ENCODE measurements at places on chromosomes 13 and 19.

- DNase-seq, result no peak
These were observed 2.6 kb downstream of the SIGLEC5 start for GRCh38 chr19:51627491-51628138.

GRCh38 chr13:113506025-113506685 is 15.6 kb upstream of the DCUN1D2 start:
- no peak for DNase-seq

DNA sequence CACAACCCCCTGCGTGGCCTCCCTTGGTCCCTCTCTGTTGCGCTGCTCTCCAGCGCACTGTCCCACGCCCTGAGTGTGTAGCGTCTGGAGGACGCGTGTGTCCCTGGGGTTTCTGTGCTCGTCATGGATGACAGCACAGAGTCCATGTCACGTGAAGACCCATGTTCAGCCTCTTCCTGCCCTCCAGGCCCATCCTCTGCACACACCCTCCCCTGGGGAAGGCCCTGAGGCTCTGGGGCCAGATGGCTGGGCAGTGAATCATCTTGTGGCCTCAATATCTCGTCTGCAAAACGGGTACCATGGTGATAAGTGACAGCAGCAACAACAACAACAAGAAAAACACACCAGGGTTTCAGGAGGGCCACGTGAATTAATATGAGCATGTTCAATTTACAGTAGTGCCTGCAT is 71.5 kb upstream of the ARHGEF7 start:
- no peak for DNase-seq

DNA sequence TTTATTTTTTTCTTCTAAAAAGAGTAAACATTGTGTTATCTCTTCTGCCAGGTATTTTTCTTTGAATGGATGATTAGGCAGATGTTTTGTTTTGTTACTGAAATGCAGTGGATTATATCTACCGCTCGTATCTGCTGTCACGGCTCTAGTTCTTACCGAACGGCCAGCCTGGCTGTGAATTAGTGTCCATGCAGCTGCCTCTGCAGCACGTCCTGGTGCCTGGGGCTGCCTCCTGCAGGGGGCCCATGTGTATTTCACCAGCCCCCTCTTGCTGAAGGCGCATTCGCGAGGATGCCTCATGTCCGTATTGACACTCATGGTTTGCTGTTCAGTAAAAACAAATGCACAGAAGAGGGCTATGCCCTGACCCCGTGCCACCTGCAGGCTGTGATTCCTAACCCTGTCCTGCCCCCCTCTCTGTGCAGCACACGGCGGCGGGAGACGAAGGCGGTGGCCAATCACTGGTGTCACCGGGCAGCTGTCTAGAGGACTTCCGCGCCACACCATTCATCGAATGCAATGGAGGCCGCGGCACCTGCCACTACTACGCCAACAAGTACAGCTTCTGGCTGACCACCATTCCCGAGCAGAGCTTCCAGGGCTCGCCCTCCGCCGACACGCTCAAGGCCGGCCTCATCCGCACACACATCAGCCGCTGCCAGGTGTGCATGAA is 49.9 kb downstream of the RAB20 start:
- DNase-seq, result no peak

GRCh38 chr13:102018716-102019115 is 383.1 kb downstream of the FGF14 start:
- DNase-seq, result no peak

DNA sequence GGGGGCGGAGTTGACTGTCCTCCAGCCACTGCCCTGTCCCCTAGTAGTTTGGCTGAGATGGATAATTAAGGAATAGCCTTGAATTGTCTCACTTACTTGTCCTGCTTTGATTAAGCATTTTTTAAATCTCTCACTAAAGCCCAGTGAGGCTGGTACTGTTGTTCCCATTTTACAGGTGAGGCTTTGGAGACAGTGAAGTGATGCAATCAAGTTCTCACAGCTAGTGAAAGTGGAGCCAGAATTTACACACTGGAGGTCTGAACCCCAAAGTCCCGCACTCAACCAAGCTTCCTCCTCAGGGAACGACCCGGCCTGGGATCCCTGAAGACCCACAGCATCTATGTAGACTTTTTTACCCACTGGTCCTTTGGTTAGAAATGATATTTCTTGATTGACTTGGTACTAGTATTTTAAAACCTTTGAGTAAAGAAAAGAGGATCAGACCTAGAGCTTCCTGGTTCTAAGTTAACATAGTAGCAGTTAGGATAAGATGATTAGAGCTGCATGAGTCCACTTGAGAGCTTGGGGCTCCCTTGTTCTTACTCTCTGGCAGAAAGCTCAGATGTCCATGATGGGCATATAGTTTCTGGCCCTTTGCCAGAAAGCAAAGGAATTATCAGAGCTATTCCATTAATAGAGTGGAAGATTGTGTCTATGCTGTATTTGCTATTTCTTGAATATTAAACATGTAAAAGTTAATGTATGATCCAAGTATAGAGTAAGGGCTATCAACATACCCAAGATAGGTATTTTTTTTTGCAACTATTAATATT is 154.3 kb downstream of the LMO7 start:
- no peak for DNase-seq

DNA sequence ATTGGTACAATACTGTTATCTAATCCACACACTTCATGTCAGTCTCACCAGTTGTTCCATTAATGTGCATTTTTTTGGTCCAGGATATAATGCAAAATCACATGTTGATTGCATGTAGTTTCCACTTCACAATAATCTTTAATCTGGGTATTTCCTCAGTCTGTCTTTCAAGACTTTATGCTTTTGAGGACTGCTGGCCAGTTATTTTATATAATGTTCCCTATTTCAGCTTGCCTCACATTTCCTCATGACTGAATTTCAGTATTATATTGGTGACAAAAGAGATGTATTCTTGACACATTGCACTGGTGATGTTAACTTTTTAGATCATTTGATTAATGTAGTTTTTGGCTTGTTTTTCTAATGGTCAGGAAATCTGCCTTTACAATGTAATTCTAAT is 368.3 kb downstream of the IRS2 start:
- no peak for DNase-seq

- no peak for DNase-seq
These were observed 143.1 kb downstream of the ZNF737 start for GRCh38 chr19:20422216-20423205.

DNA sequence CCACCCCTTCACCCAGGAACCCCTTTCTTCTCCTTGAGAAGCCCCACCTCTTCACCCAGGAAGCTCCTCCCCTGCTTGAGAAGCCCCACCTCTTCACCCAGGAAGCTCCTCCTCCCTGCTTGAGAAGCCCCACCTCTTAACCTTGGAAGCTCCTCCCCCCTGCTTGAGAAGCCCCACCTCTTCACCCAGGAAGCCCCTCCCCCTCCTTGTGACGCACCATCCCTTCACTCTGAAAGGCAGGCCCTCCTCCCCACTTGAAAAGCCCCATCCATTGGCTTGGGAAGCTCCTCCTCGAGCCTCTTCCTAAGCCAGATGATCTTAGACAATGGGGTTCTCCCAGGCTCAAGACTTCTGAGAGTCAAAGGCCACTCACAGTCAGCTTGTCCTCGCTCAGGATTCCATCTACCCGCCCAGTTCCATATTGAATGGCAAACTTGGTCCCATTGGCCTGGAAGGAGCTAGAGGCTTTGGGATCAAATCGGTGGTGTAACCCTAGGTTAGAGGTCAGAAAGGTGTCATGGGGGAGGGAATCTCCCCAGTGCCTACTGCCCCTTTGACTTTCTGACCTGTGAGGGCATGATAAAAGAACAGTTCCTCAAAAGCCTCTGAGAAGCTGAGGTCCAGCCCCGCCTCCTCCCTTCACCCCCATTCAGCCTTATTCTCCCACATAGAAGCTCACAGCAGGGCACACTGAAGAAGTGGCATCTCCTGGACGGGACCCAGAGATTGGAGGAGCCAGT is 4.0 kb downstream of the NAPSA start:
- no peak for DNase-seq

DNA sequence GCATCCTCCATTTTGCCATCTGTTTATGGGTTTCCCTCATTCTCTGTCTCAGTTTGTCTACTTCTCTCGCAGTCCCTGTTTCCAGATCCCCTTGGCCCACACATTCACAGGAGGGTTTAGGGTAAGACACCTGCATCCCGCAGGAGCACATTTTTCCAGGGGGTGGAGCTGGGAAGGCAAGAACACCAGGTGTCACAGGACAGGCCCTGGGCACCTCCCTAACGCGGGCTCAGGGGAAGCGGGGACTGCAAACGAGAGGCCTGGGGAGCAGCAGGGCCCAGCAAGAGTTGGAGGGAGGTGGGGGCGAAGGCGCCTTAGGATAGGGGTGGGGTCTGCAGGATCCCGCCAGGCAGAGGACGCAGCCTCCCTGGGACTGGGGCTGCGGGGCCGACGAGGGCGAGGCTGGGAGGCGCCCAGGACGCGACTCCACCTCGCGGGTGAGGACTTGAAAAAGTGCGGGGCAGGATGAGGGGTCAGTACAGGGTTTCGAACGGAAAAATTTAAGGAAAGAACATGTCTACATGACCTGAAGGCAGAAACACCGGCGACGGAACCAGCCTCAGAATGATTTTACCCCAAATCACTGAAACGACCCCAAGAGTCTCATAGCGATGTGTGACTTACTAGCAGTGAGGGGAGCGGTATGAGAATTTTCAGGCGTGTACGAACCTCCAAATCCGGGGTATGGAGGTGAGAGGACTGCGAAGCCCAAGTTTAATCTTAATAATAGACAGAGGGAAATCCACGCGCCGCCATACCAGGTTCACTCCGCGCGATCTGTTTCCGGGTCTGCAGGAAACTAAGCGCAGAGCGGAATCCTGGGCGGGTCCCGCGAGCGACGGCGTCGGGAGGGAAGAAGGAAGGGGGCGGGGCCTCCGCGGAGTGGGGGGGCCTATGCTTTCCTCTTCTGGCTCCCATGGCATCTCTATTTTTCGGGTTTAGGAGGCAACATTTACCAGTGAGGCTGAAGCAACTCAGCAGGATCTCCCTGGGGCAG is 7.1 kb upstream of the ERVV-2 start:
- DNase-seq, result peak; percentile 60

DNA sequence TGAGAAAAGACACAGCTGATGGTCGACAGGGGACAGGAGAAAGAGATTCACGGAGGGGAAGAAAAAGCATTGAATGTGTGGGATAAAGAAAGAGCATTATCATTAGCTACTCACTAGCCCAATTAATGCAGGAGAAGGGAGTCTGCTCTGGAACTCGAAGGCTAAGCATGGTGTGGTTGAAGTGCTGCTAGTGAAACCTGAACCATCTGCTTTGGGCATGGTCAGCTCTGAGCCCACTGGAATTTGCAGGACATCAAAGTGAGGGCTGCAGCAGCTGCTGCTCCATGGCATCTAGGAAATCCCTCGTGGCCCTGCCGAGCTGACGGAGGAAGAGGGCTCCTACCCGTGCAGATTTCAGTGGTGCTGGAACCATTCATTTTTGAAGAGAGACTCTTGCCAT is 320.3 kb downstream of the ATP8A2 start:
- DNase-seq, result no peak

GRCh38 chr13:29361716-29362115 is 233.8 kb downstream of the SLC7A1 start:
- DNase-seq, result no peak

Data from right forelimb (tissue), 1 donor.